GM12892 (cell line): ENCODE measurements at places on chromosomes 4 and X.

GRCh38 chr4:23333946-23334878, 555.6 kb downstream of the PPARGC1A start:
- no peak for DNase-seq

- peak; percentile 31 for DNase-seq
Measured at GRCh38 chr4:15003401-15003890, 1.2 kb downstream of the CPEB2 start.

GRCh38 chr4:18454349-18454748, 432.8 kb upstream of the LCORL start:
- DNase-seq: no peak

DNA sequence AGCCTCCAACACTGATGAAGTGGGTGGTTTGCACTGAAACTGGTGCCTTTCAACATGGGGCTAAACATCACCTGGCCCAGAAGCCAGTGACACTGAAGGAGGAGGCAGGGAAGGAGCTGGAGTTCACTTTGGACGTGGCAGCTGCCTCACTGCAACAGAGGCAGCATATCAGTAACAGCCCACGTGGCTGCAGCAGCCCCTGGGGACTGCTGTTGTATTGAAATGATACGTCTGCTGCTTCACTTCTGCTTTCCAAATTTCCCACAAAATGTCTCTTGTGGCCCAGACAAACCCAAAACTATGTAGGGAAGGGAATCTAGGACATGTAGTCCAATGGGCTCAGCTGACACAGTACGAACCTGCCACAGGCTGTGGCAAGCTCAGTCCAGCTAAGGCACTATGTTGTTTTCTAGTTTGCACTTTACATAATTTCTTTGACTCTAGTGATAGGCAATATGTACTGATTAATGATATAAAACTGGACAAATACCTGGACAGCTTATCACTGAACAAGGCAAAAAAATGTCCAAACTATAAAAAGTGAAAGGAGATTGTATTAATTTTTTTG, 84.7 kb upstream of the RAPGEF2 start:
- peak; percentile 32 for DNase-seq

GRCh38 chr4:1040344-1041146, 29.1 kb downstream of the FGFRL1 start:
- no peak for DNase-seq

DNA sequence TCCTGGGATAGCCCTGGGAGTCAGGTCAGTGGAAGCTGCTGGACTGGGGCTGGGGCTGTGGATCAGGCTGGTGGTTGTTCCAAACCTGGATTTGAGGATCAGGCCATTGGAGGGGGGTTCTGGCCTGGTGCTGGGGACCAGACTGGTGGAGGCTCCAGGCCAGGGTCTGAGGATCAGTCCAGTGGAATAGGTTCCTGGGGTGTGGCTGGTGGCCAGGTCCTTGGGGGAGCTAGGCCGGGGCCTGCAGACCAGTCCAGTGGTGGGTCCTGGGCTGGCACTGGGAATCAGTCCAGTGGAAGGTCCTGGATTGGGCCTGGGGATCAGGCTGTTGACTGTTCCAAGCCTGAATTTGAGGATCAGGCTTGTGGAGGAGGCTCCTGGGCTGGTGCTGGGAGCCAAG, 8.0 kb downstream of the ARMCX4 start:
- DNase-seq: no peak

DNA sequence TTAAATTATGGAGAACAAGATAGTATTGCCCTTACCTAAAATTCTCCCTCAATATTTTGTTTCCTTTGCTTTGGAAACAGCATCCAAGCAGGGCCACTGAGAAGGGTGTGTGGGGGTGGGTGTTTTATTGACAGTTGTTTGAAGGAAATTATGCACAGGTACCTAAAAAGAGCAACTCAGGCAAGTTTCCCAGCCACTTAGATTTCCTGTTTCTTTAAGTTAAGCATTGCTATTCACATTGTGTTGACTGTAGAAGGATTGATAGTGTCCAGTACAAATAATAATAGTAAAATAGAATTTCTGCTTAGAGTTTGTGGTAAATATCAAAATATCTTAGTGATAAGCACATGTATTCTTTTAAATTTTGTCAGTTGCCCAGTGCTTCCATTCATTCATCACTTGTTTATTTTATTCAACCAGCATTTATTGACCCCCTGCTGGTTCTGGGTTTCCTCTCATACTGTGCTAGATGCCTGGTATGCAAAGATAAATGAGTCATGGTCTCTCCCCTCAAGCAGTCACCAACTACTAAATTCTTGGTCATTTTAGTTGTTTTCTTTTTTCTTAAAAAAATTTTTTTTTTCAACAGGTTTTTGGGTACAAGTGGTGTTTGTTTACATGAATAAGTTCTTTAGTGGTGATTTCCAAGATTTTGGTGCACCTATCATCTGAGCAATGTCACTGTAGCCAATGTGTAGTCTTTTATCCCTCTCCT, 50.0 kb downstream of the GALNT7 start:
- DNase-seq: no peak
